ENCODE measurements at places on chromosomes 3 and 15.

- no peak for DNase-seq
These were observed 38.2 kb upstream of the GOLGA8B start for GRCh38 chr15:34621675-34622074.

- DNase-seq = no peak
These were observed 245.3 kb downstream of the BBX start for GRCh38 chr3:107767897-107768605.

- DNase-seq = no peak
These were observed 35.6 kb downstream of the PDCD6IP start for GRCh38 chr3:33834096-33834453.

- no peak for DNase-seq
These were observed 91.6 kb downstream of the RASA2 start for GRCh38 chr3:141578202-141578973.

DNA sequence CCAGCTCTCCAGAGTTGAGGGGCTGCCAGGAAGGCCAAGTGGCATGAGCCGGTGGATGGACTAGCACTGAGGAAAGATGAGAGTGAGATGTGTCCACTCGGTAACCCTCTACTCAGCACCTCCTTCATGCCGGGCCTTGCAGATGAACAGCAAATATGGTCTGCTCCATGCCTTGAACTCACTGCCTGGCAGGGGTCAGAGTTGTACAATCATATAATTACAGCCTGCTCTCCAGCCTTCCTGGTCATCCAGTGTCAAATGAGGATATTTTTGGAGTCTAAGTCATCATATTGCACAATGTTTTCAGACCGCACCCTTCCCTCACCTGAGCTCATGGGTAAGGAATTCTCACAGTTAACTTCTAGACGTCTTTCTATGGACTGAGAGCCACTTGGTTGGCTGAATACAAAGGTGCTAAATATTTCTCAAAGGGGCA lies 4.9 kb downstream of the MGLL start:
- DNase-seq = no peak

DNA sequence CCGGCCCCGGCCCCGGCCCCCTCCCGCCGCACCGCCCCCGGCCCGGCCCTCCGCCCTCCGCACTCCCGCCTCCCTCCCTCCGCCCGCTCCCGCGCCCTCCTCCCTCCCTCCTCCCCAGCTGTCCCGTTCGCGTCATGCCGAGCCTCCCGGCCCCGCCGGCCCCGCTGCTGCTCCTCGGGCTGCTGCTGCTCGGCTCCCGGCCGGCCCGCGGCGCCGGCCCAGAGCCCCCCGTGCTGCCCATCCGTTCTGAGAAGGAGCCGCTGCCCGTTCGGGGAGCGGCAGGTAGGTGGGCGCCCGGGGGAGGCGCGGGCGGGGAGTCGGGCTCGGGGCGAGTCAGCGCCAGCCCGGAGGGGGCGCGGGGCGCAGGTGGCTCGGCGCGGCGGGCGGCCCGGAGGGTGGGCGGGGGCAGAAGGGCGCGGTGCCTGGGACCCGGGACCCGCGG lies 352 bp downstream of the CHRD start:
- DNase-seq = no peak

DNA sequence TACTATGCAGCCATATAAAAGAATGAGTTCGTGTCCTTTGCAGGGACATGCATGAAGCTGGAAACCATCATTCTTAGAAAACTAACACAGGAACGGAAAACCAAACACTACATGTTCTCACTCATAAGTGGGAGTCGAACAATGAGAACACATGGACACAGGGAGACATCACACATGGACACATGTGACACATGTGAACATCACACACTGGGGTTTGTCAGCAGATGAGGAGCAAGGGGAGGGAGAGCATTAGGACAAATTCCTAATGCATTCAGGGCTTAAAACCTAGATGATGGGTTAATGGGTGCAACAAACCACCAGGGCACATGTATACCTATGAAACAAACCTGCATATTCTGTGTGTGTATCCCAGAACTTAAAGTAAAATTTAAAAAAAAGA lies 408.0 kb downstream of the EPHB1 start:
- no peak for DNase-seq

GRCh38 chr15:93307513-93307912 lies 218.5 kb upstream of the RGMA start:
- no peak for DNase-seq

DNA sequence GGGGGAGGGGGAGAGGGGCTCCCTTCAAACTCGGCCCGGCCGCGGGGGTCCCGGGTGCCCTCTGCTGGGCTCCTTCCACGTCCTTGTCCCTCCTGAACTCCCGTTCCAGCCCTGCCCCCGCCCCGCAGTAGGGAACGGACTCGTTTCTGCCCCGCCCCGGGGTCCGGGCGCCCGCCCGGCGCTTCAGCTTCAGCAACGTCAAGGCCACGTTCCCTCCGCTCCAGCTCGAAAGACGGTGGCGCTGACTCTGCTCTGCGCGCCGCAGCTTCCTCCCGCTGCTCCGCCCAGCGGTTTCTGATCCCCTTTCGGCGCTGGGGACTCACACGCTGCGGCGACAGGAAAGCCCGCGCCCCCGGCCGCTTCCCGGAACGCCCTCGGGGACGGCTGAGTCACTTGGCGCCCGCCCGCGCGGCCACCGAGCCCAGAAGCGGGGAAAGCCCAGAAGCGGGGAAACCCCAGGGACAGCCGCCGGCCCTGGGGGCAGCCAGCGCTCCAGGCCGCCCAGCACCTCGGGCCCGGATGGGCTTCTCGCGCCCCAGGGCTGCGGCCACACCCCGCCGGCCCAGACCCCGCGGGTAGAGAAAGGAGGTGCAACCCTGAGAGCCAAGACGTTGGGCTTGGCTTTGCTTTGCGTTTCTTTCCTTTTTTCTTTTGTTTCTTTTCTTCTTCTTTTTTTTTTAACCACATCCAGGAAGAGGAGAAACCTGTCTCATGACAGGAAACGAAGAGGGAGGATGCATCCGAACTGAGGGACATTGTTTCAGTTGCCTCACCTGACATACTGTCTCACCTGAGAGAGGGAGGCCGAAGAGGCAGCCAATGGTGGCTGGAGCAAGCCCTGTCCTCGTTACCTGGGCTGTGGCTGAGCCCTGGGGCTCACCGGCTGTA lies 28.9 kb downstream of the ARHGAP31 start:
- peak; percentile 82 for DNase-seq

GRCh38 chr3:105584003-105584790 lies 217.5 kb downstream of the ALCAM start:
- DNase-seq = no peak

GRCh38 chr3:194586836-194587235 lies 46.4 kb downstream of the TMEM44 start:
- no peak for DNase-seq

GRCh38 chr3:42856544-42856943 lies 19.1 kb downstream of the CYP8B1 start:
- no peak for DNase-seq

GRCh38 chr15:68470976-68471375 lies 39.0 kb upstream of the ITGA11 start:
- no peak for DNase-seq

DNA sequence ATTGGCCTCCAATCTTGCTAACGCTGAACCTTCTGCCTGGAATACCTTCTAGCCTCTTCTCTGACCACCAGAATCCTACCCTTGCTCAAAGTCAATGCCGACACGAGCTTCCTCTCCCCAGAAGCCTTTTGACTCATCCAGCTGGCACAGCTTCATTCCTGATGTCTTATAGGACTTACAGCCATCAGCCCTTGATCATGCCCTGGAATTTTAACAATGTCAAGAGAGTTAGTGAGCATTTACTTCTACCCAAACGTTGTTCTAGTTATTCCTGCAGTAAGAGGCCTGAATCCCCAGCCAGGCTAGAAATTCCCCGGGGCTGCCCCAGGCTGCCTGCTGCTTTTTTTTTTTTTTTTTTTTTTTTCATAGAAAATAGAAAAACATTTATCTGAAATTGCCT lies 3.9 kb downstream of the CYP1A2 start:
- DNase-seq = no peak

DNA sequence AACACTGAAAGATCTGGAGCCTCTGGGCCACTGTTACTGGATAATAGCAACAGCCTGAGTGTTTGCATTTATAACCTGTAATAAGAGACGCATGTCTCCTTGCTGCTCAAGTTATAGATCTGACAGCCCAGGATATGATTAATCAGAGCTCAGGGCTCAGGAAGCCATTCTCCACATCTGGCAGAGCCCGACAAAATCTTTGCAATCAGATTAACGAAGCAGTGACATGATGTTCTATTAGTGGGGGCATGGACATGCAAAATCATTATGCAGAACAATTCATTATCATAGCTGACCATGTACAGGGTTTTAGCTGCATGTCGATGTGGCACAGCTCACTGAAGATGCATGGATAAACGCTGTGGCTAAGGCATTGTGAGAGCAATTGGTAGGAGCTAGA lies 730.3 kb downstream of the ZNF385D start:
- DNase-seq = no peak

DNA sequence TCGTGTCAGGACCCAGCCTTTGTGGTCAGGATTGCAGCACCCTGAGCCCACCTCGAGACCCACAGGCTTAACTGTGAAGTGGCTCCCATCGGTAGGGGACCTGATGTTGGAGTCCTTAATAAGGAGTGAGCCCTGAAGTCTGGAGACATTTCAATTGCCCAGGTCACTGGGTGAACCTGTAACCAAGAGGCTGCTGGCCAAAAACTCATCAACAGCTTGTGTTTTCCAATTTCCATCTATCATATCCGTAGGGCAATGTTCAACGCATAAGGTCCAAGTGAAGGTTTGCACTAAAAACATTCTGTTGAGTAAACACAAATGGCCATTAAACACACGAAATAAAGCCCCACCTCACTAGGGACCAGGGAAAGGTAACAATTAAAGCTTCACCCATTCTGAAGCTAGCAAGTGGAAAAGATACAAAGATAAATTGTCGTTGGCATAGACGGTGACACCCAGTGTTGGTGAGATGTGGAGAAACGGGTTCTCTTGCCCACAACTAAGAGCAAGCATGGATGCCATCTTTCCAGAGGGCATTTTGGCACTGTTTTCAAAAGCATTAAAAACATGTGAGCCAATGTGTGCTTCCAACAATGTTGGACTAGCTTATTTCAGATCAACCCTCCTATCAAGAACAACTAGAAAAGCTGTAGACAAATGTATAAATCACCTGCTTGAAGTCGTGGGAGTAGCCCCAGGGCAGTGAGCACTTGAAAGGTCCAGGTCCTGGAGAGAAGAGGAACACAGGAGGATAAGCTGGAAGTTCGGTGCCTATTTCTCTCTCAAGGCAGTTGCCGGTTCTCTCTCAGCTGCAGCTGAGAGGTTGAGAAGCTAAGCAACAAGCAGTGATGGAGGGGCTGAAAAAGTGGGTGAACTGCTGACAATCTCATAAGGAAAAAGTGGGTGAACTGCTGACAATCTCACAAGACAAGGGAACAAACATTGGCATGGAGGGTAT lies 56.3 kb upstream of the PCSK6 start:
- DNase-seq = no peak

GRCh38 chr3:45236964-45237363 lies 10.9 kb upstream of the TMEM158 start:
- DNase-seq = no peak

DNA sequence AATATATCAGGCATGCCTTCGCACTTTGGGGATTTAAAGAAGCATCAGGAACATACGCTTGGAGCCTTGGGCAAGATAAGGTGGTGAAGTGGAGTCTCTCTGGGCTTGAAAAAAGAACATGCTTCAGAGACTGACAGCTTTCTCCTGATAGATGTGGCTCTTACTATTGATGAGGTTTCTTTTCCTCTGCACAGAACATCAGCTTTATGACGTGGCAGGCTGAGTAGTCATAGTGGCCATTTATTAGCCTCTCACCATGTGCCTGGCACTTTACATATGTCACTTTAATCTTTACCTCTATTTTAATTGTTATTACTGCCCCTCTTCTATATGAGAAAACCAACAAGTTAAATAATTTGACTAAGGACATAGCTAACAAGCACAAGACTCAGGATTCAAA lies 19.0 kb upstream of the LRRC58 start:
- no peak for DNase-seq

DNA sequence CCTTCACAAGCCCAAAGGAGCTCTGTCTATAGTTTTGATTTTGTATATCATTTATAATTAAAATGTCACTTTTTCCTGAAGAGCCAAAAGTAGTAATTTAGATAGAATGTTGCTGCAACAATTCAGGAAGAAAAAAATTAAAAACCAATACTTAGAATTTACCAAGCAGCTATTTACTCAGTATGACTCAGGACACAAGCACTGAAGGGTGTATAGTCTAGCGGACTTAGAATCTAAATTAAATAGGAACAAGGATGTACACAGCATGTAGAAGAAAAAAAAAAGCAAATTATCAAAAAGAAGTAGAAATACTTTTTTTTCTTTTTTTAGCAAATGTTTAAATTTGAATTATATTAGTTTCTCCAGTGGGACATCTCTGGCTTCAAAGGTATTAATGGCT lies 31.6 kb downstream of the PGBD4 start:
- no peak for DNase-seq

- no peak for DNase-seq
These were observed 44.7 kb upstream of the INO80 start for GRCh38 chr15:41160639-41161315.

DNA sequence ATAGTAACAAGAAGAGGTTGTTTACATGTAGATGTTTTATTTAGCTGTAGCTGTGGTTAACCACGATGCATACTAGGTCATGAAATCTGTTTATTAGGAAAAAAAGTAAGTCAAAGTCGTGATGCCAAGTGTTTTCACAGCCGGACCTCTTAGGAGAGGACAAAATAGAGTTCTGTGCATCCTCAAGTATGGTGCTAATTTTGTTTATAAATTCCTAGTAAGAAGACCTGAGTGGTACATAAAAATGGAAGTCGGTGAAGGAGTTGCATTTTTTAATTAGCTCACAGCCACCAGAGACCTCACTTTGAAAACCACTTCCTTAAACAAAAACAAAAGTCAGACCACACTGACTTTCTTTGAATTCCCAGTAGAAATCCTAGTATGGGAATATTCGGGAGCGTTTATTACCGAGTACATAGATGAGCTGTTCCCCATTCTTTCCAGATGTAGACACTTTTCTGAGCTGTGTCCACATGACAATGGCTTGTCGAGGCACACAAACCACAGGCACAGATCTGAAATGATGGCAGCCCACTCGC lies 143.6 kb upstream of the UBE2E1 start:
- no peak for DNase-seq

GRCh38 chr3:41167722-41168497 lies 31.4 kb upstream of the CTNNB1 start:
- no peak for DNase-seq

- no peak for DNase-seq
These were observed 69.5 kb downstream of the LRRC49 start for GRCh38 chr15:70962084-70962483.

- no peak for DNase-seq
These were observed 33.1 kb upstream of the GLCE start for GRCh38 chr15:69127306-69127705.
